ENCODE measurements at places on chromosomes 5 and 9.

- H3K4me3 ChIP-seq: no peak overlapping the region
- no peak for DNase-seq
- no peak overlapping the region for H3K27ac ChIP-seq
- no peaks in the 10 kb centered on the region for H3K36me3 ChIP-seq
- no peaks in the 10 kb centered on the region for H3K27me3 ChIP-seq
Measured at GRCh38 chr5:122471752-122472061, 159.7 kb downstream of the SNCAIP start.

- no peaks in the 10 kb centered on the region for H3K27me3 ChIP-seq
- H3K27ac ChIP-seq: peak overlapping the region; percentile 49
- peaks cover 59% of the 10 kb centered on the region for H3K4me1 ChIP-seq
- no peak overlapping the region for H3K4me3 ChIP-seq
- no peak for DNase-seq
Measured at GRCh38 chr5:154271936-154272514, 81.5 kb downstream of the GALNT10 start.

GRCh38 chr5:4855880-4856279 is 284.2 kb upstream of the ADAMTS16 start:
- H3K36me3 ChIP-seq: no peaks in the 10 kb centered on the region
- H3K4me3 ChIP-seq: no peak overlapping the region
- no peak for DNase-seq
- no peaks in the 10 kb centered on the region for H3K4me1 ChIP-seq
- H3K27me3 ChIP-seq: no peaks in the 10 kb centered on the region

DNA sequence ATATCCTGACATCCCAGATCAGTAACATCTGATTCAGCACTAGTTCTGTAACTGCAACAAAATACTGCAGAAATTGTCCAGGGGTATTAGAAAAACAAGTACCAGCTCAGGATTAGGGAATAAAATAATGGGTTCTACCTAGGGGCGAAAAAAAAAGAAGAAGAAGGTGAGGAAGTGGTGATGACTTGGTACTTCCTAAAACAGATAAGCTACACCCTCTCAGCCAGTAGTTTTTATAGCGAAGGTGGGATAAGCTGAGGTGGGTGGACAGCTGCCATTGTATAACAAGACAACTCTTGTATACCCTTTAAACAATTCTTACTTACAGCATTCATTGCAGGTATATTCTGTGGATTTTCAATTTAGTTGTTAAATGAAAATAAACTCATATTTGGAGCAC is 19.1 kb downstream of the RAPGEF6 start:
- H3K4me1 ChIP-seq: peaks cover 21% of the 10 kb centered on the region
- H3K36me3 ChIP-seq: peaks cover 23% of the 10 kb centered on the region
- H3K4me3 ChIP-seq: no peak overlapping the region
- DNase-seq: no peak
- no peaks in the 10 kb centered on the region for H3K27me3 ChIP-seq

DNA sequence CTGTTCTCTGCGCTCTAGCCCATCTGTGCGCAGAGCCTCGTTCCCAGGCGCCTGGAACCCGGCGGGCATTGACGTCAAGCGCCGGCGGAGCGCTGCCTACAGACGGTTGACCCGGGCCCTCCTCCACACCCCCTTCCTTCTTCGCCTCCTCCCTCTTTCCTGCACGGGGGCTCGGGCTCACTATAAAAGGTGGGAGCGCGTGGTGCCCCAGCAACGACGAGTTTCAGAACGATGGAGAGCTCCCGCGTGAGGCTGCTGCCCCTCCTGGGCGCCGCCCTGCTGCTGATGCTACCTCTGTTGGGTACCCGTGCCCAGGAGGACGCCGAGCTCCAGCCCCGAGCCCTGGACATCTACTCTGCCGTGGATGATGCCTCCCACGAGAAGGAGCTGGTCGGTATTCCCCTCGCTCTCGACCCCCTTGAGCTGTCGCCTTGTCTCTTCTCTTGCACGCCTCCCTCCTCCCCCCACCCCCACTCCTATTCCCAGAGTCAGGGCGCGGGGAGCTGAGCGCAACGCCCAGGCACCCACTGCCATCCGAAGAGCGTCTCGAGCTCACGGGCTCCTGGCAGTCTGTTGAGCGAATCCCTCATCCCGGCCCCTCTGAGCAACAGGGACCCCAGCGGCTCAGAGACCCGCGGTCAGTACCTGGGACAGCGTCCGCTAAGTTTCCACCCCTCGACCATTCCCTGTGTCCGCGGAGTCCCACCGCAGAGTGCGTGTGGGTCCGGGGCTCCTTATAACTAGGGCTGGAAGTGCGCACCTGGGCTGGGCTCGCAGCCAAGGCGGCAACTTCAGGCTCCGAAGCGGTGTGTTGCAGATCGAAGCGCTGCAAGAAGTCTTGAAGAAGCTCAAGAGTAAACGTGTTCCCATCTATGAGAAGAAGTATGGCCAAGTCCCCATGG is at the start of gene CARTPT:
Gene CARTPT (plus strand): TSS at position 213 of the 902 bp plus-strand sequence. CDS start 19 bp downstream, at position 232.
- no peak within 1 kb of the TSS for H3K27ac ChIP-seq
- H3K4me3 ChIP-seq: no peak within 1 kb of the TSS
- no peak for DNase-seq
- H3K36me3 ChIP-seq: no peaks in the 10 kb centered on the region
- no peaks in the 10 kb centered on the region for H3K4me1 ChIP-seq

- H3K4me3 ChIP-seq: no peak overlapping the region
- DNase-seq: no peak
- no peaks in the 10 kb centered on the region for H3K36me3 ChIP-seq
- H3K4me1 ChIP-seq: no peaks in the 10 kb centered on the region
Measured at GRCh38 chr9:94693485-94694204, 32.9 kb upstream of the AOPEP start.

DNA sequence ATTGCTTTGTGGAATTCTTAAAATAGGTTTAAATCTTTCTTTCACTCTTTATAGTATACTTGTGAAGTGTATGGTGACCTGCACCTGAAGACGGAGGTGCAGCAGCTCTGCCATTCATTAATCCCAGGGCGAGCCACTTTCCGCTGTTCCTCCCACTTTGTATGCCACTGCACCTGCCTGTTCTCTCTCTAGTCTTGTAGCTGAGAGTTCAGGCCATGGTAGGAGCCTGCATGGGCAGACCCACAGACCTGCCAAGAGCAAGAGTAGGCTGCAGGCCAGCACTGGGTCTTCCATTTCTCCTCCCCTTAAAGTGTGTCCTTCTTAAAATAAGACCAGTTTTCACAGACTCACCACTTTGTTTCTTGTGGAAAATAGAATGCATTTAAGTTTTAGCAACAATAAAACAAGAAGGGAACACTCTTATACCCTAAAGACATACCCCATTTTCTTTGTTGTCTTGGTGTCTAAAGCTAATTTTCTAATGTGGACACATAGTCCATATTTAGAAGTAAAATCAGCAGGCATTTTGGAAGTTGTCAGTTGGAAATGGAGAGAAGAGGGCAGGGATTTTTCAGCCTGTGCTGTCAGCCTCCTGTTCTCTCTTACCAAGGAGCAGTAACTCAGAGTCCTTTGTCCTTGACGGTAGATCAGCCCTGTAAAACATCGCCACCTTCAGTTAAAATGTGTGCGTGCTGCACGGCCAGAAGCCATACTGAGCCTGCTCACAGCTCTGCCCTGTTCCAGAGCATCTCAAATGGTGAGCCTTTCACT is 103.2 kb downstream of the SNCAIP start:
- H3K4me3 ChIP-seq: no peak overlapping the region
- no peaks in the 10 kb centered on the region for H3K36me3 ChIP-seq
- no peaks in the 10 kb centered on the region for H3K4me1 ChIP-seq
- no peak overlapping the region for H3K27ac ChIP-seq
- DNase-seq: no peak
- peaks cover 2% of the 10 kb centered on the region for H3K27me3 ChIP-seq

DNA sequence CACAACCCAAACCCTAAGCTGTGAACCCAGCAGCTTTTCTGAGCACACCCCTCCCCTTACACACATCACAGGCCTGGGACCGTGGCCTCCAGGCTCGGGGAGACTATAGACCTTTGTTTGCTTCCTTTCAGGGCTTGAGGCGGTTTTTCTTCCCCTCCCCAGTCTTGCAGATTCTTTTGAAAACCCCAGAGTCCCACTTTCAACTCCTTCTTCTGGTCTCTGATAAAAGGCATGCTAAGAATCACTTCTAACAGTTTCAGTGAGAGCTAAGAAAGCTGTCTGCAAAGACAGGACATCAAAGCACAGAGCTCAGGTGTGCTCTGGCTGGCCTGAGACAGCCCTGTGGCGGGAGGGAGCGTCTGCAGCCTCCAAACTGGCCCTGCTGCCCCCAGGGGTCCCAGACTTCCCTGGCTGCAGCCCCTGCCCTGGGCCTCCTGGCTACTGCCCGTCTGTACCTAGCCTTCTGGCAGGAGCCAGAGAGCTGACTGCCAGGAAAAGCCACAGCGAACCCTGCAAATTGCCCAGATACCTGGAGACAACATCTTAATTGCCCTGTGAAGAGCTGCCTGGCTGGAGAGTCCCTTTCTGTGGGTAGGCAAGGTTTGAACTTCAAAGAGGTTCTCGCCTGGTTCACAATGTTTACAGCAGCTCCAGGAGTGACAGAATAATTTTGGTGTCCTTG is 138.9 kb downstream of the GADD45G start:
- peak overlapping the region; percentile 82 for H3K27ac ChIP-seq
- DNase-seq: peak; percentile 75
- peak overlapping the region; percentile 25 for H3K4me3 ChIP-seq
- H3K4me1 ChIP-seq: peaks cover 90% of the 10 kb centered on the region
- no peaks in the 10 kb centered on the region for H3K27me3 ChIP-seq
- peaks cover 18% of the 10 kb centered on the region for H3K36me3 ChIP-seq

DNA sequence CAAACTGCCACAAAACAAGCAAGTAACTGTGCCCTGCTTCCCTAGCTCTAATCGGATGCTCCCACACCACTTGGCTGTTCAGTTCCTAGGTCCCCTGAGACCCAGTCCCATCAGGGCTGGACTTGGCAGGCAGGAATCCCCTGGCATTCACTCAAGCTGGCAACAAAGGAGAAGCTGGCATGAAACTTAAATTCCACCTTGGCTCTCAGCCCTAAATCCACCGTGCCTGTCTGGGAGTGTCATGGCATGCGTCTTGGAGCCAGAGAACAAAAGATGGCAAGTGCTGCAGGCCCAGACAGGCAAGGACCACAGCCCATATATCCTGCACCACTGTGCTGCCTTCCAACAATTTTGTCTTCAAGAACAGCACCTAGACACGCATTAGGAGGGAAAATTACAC is 38.2 kb downstream of the ETF1 start:
- peaks cover 5% of the 10 kb centered on the region for H3K4me1 ChIP-seq
- H3K36me3 ChIP-seq: peaks cover 24% of the 10 kb centered on the region
- no peak overlapping the region for H3K27ac ChIP-seq
- no peak overlapping the region for H3K4me3 ChIP-seq

- no peaks in the 10 kb centered on the region for H3K36me3 ChIP-seq
- H3K27ac ChIP-seq: no peak overlapping the region
- no peak for DNase-seq
- H3K4me1 ChIP-seq: no peaks in the 10 kb centered on the region
- peaks cover 22% of the 10 kb centered on the region for H3K27me3 ChIP-seq
Measured at GRCh38 chr5:36261186-36261585, 19.5 kb upstream of the NADK2 start.

GRCh38 chr5:6592601-6593000 is 40.2 kb downstream of the NSUN2 start:
- no peaks in the 10 kb centered on the region for H3K4me1 ChIP-seq
- peaks cover 16% of the 10 kb centered on the region for H3K36me3 ChIP-seq
- H3K4me3 ChIP-seq: no peak overlapping the region
- H3K27ac ChIP-seq: no peak overlapping the region
- H3K27me3 ChIP-seq: peaks cover 4% of the 10 kb centered on the region
- DNase-seq: no peak

GRCh38 chr5:56934325-56934724 is 17.6 kb downstream of the MIER3 start:
- H3K4me3 ChIP-seq: no peak overlapping the region
- H3K36me3 ChIP-seq: peaks cover 37% of the 10 kb centered on the region
- DNase-seq: no peak
- no peaks in the 10 kb centered on the region for H3K27me3 ChIP-seq

DNA sequence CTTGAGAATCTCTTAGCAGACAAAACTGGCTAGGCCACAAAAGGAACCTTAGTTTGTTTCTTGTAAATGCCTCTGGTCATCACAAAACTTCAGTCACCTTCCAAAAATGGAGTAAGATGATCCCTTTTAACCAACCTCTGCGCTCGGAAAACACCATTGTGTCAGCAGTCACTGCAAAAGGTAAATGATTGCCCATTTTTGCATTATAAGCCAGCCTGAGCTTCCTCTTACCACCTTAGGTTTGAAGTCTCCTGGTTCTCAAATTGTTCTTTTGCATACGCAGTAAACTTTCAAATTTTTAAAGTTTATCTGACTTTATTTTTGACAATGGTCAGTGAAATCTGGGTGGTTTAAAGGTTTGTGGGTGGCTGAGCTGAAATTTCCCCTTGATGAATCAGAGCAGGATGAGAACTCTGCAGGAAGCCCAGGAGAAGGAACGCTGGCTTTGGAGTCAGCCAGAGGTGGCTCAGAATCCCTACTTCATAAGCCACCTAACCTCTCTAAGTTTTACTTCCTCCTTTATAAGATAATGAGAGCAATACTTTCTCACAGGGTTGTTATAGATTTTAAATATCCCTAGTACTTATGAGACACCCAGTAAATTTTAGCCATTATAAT is 131.4 kb downstream of the MED10 start:
- H3K4me3 ChIP-seq: no peak overlapping the region
- no peaks in the 10 kb centered on the region for H3K27me3 ChIP-seq
- H3K4me1 ChIP-seq: peaks cover 16% of the 10 kb centered on the region
- H3K36me3 ChIP-seq: no peaks in the 10 kb centered on the region
- DNase-seq: no peak
- H3K27ac ChIP-seq: no peak overlapping the region

DNA sequence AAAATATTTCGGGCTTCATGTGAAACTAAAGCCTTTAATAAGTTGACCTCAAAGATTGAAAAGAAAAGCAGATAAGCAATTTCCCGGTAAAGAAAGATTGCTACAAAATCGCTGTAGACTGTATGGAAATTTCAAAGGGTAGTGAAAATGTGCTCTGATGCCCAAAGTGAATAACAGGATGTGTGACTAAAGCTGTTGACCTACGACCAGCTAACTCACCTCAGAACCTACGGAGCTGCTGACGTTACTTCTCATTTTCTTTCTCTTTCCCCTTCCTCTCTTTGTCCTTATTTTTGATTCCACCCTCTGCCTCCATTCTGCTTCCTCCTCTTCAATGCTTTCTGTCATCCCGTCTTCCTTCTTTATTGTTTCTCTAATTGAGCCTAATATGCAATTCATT is 103.2 kb downstream of the PDE4D start:
- H3K4me1 ChIP-seq: peaks cover 20% of the 10 kb centered on the region
- peak overlapping the region; percentile 13 for H3K4me3 ChIP-seq
- no peaks in the 10 kb centered on the region for H3K36me3 ChIP-seq
- no peak for DNase-seq

DNA sequence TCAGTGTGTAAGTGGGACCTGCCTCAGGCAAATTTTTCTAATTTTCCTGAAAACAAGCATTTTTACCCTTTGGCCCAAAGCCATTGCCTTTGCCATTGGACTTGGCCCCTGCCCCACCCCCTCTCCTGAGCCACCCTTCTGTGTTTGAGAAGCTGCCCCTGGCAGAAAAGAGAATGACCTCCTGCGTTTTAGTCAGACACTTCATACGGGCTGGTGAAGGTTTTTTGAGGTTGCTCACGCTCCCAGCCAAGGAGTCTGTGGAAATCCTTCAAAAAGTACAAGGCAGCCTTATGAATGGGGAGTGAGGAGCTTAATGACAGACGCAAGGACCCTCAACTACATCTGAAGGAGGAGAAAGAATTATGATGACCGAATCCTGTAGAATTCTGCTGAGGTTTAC is 308.9 kb downstream of the SLIT3 start:
- H3K4me1 ChIP-seq: no peaks in the 10 kb centered on the region
- no peak for DNase-seq
- no peak overlapping the region for H3K27ac ChIP-seq
- no peak overlapping the region for H3K4me3 ChIP-seq
- no peaks in the 10 kb centered on the region for H3K36me3 ChIP-seq

Measured in activated T-helper 1 cell treated with anti-CD3 and anti-CD28 coated beads, Interleukin-12 subunit alpha, Interleukin-12 subunit beta, Interleukin-2, Interleukin-4 antibody, amounts not matched to agents 30 ng/mL and 10 ng/mL and 1 ng/mL, durations not matched to agents 14 hours and 24 hours and 36 hours (primary cell).